ENCODE measurements at places on chromosomes 5 and 9.
A peak's percentile ranks its signal among the peaks of the same experiment; 100 is the strongest.

DNA sequence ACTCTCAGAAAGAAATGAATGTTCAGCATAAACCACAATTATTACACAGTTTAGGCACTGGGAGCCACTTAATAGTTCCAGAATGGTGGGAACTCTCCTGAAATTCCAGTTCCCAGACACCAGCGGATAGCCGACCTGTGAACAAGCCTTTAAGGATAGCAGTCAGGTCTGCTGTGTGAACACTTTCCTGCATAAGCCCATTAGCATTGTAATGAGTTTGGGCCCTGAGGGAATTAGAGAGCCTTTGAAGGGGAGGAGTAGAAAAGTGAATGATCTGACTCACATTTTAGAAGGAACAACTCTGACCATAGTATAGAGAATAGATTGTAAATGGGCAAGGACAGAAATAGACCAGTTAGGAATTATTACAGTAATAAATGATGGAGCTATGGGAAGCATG lies 189.1 kb downstream of the ADGRV1 start:
- no peak for DNase-seq

- peak; percentile 83 for DNase-seq
These were observed 7.6 kb upstream of the GPBP1 start for GRCh38 chr5:57166276-57166675.

DNA sequence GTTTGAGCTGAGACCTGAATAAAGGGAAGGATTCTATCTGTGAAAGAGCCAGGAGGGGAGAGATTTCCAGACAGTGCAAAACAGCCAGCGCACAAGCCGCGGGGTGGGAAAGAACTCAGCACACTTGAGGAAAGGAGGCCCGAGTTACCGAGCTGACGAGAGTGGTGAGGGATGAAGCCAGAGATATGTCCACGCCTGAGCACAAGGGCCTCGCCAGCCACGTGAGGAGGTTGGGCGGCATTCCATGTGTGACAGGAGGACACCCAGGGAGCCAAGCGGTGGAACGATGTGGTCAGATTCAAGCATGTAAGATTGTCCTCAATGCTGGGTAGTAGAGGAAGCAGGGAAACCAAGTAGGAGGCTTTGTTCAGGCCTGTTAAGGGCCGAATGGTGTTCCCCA lies 17.0 kb upstream of the SFXN1 start:
- no peak for DNase-seq

GRCh38 chr5:132456987-132457361 lies 33.6 kb downstream of the IRF1 start:
- DNase-seq, result no peak

DNA sequence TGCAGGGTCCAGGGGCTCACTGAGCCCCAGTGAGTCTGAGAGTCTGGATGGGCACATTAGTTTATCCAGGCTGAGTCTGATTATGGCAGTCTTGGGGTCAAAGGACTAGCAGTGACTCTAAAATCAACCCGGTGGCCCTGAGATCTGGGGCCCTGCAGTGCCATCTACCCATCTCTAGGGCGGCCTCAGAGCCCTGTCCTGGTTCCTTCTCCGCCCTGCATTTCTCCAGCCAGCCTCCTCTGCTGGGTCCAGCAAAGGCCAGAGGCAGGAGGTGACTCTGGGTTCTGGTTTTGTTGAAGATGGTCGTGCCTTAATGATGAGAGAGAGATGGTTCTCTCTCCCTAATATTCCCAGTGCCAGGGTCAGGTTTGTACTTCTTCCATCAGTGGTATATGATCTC lies 15.0 kb downstream of the DCANP1 start:
- no peak for DNase-seq

DNA sequence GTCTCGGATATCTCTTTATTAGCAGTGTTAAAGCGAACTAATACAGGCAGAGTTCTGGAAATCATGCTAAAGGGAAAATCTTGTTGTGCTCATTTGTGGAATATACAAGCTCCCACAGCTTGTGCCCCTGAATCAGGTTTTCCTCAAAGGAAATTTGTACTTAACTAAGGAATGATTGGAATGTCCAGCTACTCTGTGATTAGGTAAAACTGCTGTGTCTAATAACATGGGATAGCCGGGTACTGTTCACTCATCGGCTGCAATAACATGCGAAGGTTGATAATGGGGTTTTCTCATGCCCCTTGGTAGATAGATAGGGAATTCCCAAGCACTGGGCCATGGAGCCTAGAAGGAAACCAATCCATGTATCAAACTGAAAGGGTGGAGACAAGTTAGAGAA lies 306.7 kb downstream of the NR2F1-AS1 start:
- DNase-seq, result no peak

All from suppressor macrophage treated with lipopolysaccharide for 4 hours (primary cell).